Stimulated activated CD4-positive, alpha-beta T cell treated with anti-CD3 and anti-CD28 coated beads, Interleukin-2, amount 100 ng/mL, for 48 hours (primary cell): ENCODE measurements at places on chromosomes 1 and 21.

- no peak for DNase-seq
These were observed 108.4 kb upstream of the ZNHIT6 start for GRCh38 chr1:85816606-85817005.

DNA sequence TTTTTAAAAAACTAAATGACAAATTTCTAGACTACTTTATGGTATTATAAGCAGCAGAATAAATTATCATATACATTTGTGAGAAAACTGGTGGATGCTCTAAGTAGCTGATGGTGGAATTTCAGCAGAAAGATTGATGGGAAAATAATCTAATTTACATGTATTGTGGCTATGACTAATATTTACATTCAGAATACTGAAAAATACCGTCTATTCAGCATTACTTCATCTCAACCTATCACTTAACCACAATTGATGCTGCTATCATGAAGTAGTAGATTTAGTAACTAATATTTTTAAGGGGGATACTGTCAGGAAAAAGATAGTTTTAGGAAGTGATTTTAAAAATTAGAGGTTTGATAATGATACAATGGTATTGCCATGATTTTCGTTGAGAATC lies 137.9 kb downstream of the IFI44 start:
- DNase-seq, result no peak

DNA sequence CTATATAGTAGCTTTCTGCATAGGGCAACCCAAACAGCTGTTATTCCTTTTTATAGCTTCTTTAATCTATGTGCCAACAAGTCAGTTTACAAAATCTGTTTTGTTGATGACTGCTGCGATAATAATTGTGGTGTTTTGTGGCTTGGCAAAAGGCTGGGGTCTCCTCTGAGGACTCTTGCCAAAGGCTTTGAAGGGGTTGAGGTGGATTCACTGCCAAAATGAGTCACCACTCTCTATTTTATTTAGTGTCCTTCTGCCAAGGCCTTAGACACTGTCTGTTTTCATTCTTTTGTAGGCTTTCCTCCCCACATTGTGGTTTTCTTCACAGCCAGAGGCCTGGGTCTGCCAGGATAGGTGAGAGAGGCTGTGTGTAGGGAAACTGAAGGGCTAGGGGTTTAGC lies 161.8 kb downstream of the NFIA start:
- no peak for DNase-seq

DNA sequence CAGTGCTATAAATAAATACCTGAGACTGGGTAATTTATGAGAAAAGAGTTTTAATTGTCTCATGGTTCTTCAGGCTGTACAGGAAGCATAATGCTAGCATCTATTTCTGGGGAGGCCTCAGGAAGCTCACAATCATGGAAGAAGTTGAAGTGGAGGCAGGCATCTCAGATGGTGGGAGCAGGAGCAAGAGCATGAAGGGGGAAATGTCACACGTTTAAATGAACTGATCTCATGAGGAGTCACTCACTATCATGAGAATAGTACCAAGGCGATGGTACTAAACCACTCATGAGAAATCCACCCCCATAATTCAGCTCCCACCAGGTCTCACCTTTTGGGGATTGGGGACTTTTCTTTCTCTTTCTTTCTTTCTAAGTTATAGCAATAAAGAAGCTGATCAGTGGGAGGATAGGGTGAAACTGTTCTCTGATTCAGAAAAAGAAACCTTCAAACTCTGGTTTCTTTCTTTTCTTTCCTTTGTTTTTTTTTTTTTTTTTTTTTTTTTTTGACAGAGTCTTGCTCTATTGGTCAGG lies 17.1 kb upstream of the SPAG17 start:
- DNase-seq, result no peak

- DNase-seq, result no peak
These were observed 590 bp downstream of the CNN3 start for GRCh38 chr1:94926126-94926914.

DNA sequence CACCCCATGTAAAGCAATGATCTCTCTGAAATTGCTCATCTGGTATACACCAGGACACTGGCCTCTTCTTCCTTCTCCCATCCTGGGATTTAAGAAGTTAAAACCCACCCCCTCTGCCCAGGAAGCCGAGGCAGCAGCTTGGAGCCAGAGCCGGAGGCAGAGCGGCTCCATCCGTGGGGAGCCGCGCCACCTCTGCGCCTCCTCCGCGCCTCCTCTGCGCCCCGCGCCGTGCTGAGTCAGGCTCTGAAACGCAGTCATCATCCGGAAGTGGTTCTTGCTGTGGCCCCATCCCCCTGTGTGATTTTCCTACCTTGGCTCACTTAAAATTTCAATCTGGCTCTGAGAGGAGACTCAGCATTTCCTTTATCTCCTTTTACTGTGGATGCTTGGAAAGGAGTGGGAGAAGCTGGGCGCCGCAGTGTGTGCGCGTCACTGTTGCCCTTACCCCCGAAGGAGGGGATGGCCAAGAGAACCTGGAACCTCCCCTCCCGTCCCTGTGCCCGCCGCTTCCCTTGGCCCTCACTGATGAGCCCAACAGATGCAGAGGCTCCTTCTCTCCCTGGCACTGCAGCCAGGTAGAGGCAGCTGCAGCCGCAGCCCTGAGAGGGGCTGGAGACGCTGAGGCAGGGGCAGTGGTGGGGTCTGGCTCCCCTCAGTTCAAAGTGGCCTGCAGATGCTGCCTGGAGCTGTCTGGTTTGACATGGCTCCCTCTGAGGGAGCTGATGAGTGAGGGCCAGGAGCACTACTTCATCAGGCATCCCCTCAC lies 15.3 kb upstream of the NPHP4 start:
- peak; percentile 48 for DNase-seq

- no peak for DNase-seq
These were observed 43.2 kb upstream of the RUNX3 start for GRCh38 chr1:24973315-24973714.
